RPMI7951 (cell line): ENCODE measurements at places on chromosomes 4 and X.

DNA sequence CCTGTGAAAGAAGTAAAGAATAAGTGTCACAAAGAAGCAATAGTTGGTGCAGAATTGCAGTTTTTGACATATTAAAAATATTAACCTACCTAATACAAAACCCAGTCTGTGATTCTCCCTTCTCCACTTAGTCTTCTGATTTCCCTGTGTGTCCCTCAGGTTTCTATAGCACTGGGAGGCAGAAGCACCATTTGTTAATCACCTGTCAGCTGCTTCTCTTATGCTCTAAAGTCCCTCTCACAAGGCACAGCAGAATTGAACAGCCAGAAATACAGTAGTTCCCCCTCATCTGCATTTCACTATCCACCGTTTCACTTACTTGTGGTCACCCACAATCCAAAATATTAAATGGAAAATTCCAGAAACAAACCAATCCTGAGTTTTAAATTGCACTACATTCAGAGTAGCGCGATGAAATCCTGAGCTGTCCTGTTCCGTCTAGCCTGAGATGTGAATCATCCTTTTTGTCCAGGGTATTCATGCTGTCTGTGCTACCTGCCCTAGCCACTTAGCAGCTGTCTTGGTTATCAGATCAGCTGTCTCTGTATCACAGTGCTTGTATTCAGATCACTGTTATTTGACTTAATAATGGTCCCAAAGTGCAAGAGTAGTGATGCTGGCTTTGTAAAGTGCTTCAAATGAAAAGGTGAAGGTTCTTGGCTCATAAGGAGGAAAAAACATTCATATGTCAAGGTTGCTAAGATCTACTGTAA lies 984.1 kb upstream of the GRID2 start:
- no peak for DNase-seq

DNA sequence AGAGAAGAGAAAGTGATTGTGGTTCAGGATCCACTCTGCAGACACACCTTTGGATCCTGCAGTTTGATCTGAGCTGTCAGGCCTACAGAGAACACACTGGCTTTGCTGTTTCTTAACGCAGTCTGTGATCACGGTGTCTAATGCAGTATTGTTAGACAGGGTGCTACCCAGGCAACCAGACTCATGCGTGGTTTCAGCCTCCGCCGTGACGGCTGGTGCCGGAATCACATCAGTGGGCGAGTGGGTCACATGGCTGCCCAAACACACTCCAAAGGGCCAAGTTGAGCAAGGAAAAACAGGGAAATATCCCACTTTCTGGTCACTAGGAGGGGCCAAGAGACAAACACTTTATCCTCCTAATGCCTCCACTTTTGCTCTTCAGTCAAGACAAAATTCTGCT lies 27.5 kb downstream of the CCDC149 start:
- DNase-seq: no peak

DNA sequence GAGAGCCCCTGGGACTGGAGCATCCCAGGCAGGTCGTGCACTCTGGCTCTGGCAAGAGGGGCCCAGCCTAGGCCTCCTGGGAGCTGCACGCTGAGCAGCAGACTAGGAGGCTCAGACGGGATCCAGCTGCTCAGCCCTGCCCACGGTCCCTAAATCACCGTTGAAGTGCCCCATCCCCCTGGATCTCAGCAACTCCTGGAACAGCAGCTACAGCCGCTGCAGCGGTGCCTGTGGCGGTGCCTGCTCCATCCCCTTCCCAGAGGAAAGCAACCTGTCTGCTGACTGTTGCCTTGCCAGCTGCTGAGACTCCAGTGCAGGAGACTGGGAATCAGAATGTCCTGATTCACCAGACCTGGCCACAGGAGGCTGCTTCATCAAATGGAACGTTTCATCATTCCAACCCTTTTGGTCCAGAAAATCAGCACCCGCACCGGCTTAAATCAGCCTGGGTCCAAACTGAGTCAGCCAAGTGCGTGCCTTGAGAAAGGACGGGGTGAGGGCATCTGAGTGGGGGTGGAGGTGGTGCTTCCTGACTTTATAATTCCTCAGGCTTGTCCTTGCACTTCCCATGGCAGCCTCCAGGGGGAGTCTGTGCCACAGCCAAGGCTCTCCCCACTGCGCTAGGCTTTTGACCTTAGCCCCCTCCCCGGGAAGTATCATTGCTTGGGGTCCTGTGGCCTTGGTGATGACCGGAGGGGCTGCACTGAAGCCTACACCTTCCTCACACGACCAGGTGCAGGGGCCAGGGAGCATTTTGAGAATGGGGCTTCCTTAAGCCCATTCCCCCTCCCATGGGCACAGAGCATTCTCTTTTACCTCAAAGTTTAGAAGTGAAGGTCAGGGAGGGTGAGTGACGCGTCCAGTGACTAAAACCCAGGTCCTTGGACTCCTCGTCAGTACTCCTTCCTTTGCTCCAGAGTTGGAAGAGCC lies 6.5 kb downstream of the ZNF185 start:
- DNase-seq: peak; percentile 41

DNA sequence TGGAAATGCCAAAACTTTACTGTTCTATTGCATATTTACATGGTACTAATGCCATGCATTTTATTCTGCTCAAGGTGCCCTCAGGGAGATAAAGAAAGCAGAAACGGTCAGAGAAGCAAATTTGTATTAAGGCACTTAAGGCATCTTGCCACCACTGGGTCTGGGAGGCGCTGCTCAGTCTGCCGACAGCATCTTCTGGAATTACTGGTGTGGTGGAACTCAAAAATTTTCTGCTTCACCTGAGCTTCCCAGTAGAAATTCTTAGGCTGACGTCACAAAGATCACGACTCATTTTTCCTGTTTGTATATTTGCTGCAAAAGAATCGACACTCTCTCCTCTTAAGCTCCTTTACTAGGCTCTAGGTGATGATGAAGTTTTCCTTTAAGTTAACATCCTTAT lies 3.0 kb downstream of the RASSF6 start:
- no peak for DNase-seq

- DNase-seq: peak; percentile 67
Observed at GRCh38 chr4:84379917-84380641, 119.0 kb downstream of the NKX6-1 start.

GRCh38 chr4:36189511-36190226 lies 54.6 kb downstream of the ARAP2 start:
- no peak for DNase-seq

DNA sequence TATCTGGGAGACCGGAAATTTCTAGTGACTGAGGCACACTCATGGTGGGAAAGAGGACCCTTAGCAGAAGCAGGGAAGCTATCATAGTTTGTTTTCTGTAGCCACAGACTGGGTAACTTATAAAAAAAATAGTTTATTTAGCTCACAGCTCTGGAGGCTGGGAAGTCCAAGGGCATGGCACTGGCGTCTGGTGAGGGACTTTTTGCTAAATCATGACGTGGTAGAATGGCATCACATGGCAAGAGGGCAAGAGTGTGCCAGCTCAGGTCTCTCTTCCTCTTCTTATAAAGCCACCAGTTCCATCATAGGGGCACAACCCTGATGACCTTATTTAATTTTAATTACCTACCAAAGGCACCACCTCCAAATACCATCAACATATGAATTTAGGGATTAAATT lies 13.3 kb downstream of the APLN start:
- no peak for DNase-seq

DNA sequence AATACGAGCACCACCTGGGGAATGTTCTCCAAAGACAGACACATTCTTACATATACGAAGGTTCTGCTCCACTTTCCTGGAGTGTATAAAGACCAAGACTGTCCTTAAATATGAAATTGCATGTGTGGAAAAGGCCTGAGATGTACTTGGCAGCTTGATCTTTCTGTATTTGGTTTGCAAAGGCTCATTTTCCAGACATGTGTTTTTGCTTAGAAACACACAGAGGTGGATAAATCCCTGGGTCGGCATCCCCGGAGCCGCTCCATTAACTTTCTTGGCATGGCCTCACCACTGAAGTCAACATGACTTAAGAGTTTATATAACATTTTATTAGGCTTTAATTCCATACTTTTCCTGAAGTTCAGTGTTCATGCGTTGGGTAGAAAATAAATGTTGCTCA lies 239.4 kb downstream of the LDB2 start:
- no peak for DNase-seq

GRCh38 chr4:41069838-41070237 lies 144.5 kb downstream of the APBB2 start:
- DNase-seq: no peak

DNA sequence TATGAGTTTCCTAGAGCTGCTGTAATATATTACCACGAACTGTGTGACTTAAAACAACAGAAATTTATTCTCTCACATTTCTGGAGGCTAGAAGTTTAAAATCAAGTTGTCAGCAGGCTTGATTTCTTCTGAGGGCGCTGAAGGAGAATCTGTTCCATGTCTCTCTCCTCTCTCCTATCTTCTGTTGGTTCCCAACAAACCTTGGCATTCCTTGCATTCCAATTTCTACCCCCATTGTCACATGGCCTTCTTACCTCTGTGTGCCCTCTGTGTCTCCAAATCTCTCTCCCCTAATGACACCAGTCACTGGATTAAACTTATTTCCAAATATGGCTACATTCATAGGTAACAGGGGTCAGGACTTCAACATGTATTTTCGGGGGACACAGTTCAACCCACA lies 672.7 kb downstream of the RPA4 start:
- no peak for DNase-seq

GRCh38 chrX:1397001-1397400 lies 5.1 kb upstream of the SLC25A6 start:
- DNase-seq: no peak

DNA sequence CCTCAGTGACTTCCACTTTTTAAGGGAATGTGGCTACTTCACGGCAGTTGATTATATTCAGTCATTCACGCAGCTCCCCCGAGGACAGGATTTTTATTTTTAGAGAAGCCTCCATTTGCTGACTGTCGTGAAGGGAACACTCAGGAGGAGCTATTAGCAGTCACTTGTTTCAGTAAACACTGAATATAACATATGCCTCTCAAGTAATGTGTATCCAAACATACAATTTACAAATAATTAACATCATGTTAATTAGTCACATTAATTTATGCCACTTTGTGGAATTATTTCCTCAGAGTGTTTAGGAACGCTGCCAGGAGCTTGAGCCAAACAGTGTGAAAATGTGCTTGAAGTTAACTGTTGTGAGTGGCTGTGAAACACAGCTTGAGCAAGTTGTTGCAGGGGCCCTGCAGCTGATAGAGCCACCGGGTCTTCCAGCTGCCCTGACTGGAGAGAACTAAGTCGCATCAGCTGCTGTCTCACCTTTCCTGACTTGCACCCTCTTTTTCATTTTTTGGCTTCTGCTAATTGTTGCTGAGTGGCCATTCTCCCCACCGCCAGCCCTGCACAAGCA lies 245.6 kb downstream of the LDB2 start:
- DNase-seq: no peak

GRCh38 chr4:3671571-3672464 lies 94.4 kb upstream of the ADRA2C start:
- DNase-seq: no peak

- no peak for DNase-seq
Observed at GRCh38 chr4:55395218-55395528, 584 bp upstream of the TMEM165 start.

GRCh38 chr4:161642708-161643107 lies 521.1 kb downstream of the FSTL5 start:
- DNase-seq: no peak

- peak; percentile 31 for DNase-seq
Observed at GRCh38 chrX:42269186-42269585, 345.8 kb upstream of the CASK start.

GRCh38 chr4:76279462-76279861 lies 27.1 kb upstream of the STBD1 start:
- no peak for DNase-seq

DNA sequence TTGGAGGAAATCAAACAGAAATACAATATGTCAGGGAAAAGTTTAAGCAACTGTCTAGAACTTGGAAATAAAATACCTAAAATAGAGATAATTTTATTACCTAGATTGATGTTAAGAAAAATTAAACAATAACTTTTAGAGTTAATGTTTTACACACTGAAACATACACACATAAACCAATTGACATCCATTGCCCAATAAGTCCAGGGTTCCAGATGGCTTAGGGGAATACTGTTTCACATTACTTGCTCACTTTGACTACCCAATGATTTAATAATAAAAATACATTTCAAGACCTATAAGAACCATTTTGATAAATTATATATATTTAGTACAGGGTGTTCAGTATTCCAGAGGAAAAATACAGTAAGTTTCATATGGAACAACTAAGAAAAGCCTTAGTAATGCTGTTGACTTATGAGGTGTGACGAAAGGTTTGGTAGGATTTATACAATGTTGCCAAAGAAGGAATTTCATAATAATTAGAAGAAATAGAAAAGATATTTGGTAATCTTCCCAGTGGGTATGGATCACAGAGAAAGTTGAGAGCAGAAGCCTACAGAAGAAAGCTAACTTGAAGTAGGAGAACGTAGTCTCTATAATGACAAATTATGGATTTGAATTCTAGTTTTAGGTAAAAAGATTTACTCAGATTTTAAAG lies 23.0 kb upstream of the UGT2B4 start:
- no peak for DNase-seq

GRCh38 chr4:151808542-151808941 lies 47.7 kb upstream of the GATB start:
- no peak for DNase-seq

DNA sequence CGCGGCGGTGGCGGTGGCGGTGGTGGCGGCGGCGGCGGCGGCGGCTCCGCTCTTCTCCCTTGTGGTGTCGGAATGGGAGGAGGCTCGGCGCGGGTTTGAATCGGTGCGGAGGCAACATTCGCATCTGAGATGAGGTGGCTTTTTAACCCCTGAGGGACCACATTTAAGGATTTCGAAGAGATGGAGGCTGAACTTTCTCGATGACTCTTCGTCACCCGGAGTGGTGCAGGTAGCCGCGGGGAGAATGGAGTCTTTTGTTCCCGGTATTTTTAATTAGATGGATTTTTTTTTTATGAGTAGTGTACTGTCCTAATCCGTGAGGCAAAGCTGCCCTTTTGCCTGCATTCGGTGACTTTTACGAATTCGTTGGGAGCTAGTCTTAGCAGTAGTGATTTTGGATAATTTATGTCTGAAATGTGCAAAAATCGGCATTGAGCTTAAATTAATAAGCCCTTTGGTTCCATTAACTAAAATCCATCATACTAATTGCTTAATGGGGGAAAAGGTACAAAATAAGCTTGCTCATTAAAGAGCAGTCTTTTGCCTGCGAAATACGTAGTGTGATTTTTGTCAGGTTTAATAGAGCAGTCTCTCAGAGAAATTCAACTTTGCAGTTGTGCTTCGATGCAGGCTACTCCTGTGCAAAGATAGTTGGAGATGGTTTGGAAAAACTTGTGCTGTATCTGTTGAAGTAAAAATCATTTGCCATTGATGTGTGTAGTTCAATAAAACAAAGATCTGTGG lies 206.2 kb downstream of the TENM3 start:
- no peak for DNase-seq

- DNase-seq: peak; percentile 58
Observed at GRCh38 chr4:113584407-113585150, 177.0 kb downstream of the CAMK2D start.

GRCh38 chr4:25811374-25811690 lies 51.5 kb downstream of the SEL1L3 start:
- DNase-seq: no peak

- DNase-seq: peak; percentile 2
Observed at GRCh38 chr4:143281507-143282190, 55.0 kb upstream of the GAB1 start.

GRCh38 chr4:22692736-22693135 lies at the start of gene GBA3:
GBA3 (plus strand) TSS chr4:22692937.
- no peak for DNase-seq
